ENCODE measurements at places on chromosomes 5 and 9.

GRCh38 chr9:122474561-122474960 lies 3.2 kb downstream of the OR1J1 start:
- no peak for DNase-seq

DNA sequence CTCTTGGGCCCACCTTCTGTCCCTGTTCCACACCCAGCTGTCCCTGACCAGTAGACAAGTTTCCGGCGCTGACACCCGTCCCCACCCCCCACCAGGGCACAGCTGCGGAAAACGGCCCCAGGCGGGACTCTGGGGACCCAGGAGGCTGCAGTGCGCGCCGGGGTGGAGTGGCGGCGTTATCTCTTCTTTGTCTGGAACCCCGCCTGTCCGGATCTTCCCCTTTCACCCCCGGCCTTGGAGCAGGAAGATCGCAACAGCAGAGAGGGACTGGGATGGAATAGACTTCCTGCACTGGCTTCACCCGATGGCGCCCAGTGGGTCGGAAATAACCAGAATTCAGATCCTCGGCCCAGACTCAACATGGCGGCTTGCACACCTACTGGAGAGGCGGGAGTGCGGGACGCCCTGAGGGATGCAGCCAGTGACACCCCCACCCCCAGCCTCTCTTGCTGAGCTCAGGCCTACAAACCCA lies 4.7 kb downstream of the PAX5 start:
- no peak for DNase-seq

DNA sequence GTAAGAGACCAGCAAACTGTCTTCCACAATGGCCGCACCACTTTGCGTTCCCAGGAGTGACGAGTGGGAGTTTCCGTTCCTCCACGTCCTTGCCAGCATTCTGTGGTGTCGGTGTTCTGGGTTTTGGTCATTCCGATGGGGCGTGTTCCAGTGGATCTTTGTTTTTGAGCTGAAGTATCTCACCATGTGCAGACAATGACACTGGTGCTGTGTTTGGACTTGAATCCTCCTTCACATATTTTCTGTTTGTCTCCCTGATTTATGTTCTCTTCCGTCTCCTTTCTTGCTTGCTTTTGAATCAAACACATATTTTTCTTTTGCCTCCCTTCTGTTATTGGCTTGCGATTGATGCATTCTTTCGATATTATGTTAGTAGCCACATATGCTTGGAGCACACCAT lies 60.8 kb upstream of the IRX4 start:
- no peak for DNase-seq

DNA sequence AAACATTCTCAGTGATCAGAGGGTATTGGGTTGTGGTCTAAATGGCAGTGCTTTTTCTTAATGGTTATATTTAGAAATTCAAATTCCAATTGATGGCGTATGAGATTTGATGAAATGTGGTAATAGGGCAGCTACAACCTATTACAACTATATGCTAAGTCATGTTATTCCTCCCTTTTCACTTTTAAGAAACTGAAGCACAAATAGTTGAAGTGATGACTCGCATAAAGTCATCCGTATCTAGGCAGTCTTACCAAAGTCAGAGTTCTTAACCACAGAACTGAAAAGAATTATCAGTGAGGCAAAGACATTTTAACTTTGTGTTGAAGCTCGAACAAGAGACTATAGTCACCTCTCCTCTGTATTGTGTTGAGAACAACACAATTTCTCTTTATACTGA lies 28.2 kb downstream of the C9orf152 start:
- DNase-seq, result no peak

- no peak for DNase-seq
These were observed 83.5 kb downstream of the COL5A1 start for GRCh38 chr9:134724912-134725604.

- DNase-seq, result no peak
These were observed 81.6 kb upstream of the CKMT2 start for GRCh38 chr5:81151546-81151945.

- DNase-seq, result no peak
These were observed 13.5 kb downstream of the SH3TC2 start for GRCh38 chr5:149049371-149049781.

- no peak for DNase-seq
These were observed 2177.9 kb upstream of the C9orf72 start for GRCh38 chr9:29751226-29751625.

DNA sequence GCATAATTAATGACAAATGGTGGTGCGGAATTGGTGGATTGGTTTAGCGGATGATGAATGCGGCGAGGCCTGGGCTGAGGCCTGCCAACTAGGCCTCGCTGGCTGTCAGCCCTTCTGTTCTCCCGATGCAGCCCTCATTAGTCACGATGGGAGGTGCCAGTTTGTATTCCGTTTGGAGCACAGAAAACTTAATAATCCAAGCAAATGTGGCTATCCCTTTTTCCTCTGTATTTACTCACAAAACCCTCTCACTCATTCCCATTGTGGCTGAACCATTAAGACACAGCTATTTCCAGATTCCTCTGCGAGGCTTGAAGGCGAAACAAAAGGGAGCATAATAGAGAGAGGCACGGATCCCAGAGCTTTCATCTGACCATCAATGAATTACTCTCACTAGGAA lies 114.3 kb downstream of the MVB12B start:
- no peak for DNase-seq

DNA sequence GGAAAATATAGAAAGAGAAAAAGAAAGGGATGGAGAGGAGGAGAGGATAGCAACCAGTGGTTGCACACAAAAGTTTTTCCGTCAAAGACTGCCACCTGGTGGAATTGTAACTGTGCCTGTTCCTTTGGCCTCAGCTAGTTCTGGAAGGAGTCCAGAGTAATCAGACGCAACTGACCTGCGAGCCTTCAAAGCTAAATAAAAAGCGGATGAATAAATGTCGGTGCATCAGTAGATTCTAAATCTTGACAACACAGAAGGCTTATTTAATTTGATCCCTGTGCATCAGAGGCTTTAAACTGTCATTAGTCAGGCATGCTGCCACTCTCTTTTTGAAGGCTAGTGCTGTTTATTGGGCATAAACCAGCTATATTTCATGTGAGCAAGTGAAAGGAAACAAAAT lies 132.9 kb upstream of the ACO1 start:
- DNase-seq, result peak; percentile 0

DNA sequence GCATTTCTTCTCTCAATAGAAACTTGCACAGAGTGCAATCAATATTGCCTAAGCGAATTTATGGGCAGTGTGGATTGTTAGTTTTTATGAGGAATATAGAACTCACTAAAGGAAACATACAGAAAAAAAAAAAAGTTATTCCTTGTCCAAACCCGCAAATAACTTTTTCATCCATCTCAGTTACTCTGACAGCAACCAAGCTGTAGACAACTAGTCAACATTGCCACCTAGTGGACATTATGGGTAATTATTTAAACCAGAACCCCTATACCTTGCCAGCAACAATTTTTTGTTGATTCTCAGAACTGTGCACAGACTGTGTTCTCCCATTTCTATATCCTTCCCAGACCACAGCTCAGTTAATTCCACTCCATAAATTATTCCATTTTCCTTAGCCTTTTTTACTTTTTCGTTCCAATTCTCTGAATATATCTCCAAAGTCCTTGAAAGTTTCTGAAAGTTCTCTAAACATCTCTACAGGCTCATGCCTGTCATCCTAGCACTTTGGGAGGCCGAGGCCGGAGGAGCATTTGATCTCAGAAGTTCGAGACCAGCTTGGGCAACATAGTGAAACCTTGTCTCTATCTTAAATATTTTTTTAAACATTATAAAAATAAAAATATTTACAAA lies 2.6 kb upstream of the AFAP1L1 start:
- DNase-seq, result no peak

GRCh38 chr5:93883459-93883858 lies 142.1 kb upstream of the POU5F2 start:
- no peak for DNase-seq

- DNase-seq, result no peak
These were observed 11.3 kb downstream of the MYOZ3 start for GRCh38 chr5:150672237-150672883.

GRCh38 chr9:21965401-21965951 lies 28.7 kb downstream of the CDKN2A start:
- DNase-seq, result no peak

DNA sequence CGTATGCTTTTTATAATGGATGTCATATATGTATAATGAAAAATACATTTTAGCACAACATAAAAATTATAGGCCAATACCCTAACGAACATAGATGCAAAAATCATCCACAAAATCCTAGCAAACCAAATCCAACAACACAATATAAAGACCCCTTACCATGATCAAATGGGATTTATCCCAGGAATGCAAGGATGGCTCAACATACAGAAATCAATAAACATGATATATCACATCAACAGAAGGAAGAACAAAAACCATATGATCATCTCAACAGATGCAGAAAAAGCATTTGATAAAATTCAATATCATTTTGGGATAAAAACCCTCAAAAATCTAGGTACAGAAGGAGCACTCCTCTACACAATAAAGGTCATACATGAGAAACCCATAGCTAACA lies 27.7 kb downstream of the VAV2 start:
- DNase-seq, result no peak

DNA sequence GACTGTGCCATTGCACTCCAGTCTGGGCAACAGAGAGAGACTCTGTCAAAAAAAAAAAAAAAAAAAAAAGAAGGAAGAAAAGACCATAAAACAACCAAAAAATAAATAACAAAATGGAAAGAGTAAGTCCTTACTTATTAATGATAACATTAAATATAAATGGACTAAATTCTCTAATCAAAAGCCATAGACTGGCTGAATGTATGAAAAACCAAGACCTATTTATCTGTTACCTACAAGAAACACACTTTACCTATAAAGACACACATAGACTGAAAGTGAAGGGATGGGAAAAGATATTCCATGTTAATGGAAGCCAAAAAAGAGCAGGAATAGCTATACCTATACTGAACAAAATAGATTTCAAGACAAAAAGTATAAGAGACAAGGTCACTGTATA lies 16.6 kb downstream of the TMEM267 start:
- DNase-seq, result no peak

GRCh38 chr5:133995883-133996563 lies 8.8 kb downstream of the VDAC1 start:
- no peak for DNase-seq

- DNase-seq, result peak; percentile 58
These were observed 4.9 kb downstream of the AKNA start for GRCh38 chr9:114382699-114383520.

- no peak for DNase-seq
These were observed 15.0 kb downstream of the CACNA1B start for GRCh38 chr9:137892424-137893191.

- DNase-seq, result no peak
These were observed 6.7 kb downstream of the EBF1 start for GRCh38 chr5:159092972-159093371.

DNA sequence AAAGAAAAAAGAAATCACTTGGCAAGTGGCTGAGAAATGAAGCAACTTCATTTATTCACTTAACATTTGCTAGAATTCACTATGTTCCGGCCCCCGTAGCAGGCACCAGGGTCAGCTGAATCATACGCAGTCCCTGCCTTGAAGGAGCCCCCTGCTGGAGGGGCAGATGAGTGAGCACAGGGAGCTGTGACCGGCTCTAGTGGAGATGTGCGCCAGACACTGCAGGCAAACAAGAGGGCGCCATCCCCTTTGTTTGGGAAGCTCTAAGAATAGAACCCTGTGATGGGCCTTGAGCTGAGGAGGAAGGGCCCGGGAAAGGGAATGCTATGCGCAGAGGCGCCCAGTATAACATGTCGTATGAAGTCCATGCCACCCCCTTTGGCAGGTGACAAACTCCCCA lies 20.2 kb upstream of the RPL26L1 start:
- no peak for DNase-seq

GRCh38 chr5:139377226-139377625 lies 5.9 kb downstream of the SLC23A1 start:
- no peak for DNase-seq

- DNase-seq, result no peak
These were observed 161.0 kb downstream of the SLC25A46 start for GRCh38 chr5:110899566-110900412.

DNA sequence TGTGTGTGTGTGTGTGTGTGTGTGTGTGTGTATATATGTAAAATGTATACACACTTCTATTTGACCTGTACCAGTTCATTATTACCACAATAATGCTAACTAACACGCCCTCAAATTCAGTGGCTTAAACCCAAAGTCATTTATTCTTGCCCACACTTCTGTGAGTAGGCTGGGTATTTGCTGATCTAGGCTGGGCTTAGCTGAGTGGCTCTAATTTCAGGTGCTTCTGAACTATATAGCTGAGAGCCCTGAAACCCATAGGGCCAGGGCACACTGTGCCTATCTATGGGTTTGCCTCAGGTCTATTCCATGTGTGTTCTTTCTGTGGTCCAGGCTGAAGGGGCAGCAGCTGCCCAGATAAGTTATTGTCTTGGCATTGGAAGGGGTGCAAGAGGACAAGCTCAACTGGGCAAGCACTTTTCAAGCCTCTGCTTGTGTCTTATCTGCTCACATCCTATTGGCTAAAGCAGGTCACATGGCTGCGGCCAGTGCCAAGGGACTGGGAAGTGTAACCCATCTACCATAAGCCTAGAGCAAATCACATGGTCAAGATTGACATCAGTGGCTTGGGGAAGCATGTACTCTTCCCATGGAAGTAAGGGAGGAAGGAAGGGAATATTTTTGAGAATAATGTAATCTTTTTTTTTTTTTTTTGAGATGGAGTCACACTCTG lies 139.9 kb downstream of the PALM2AKAP2 start:
- DNase-seq, result no peak

DNA sequence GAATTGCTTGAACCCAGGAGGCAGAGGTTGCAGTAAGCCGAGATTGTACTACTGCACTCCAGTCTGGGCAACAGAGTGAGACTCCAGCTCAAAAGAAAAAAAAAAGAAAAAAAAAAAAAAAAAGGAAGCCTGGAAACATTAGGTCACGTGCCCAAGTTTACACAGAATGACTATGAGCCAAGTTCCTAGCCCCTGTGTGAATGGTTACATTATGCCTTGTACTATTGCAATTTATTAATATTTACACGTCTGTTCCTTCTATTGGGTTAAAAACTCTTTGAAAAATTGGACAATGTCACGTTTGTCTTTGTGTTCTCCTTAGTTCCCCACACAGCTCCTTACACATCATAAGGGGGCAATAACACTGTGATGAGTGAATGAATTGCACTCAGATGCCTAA lies 33.5 kb upstream of the SLC28A3 start:
- DNase-seq, result no peak

GRCh38 chr9:37806271-37806670 lies 5.7 kb downstream of the DCAF10 start:
- no peak for DNase-seq

DNA sequence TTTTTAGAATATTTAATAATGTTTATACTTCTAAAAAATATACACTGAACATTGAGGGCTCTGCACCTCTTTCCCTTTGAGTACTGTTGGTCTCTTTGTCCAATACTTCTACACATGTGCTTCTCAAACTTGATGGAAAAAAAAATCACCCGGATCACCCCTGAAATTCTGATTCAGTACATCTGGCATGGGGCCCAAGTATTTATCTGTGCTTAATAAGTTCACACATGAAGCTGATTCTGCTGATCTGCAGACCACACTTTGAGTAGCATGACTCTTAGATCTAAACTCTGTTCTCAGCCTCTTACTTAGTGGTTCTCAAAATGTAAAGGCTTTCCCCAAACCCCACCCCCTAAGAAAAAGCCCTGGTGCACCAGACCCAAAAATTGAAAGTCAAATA lies 12.0 kb downstream of the RUSC2 start:
- no peak for DNase-seq

GRCh38 chr9:84780385-84780784 lies 110.9 kb downstream of the NTRK2 start:
- DNase-seq, result no peak

GRCh38 chr5:171782332-171782966 lies 3.2 kb upstream of the SMIM23 start:
- no peak for DNase-seq

Data from T follicular helper cell (primary cell).